ENCODE measurements at places on chromosomes 2 and 18.

DNA sequence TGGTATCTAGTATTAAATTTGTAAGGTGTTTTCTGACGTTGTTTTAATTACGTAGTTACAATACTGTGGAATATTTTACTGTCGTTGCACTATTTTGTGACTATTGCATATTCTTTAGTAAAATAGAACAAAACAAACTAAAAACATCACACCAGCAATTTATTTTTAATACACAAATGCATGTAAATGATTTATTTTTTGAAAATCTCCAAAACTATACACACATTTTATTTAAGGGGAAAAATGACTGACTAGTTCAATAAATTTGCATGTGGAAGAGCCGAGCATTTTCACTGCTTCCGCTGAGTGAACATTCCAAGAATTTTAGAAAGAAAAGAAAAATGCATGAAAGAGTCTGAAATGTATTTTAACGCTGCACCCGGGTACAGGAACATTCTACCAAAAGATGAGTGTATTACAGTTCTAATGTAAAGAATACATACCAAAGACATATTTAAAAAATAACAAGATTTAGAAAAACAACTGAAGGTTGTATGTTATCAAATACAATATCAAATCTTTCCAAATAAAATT, 257.7 kb downstream of the MEIS1 start:
- DNase-seq: no peak

GRCh38 chr2:232721261-232721660, 24.1 kb downstream of the GIGYF2 start:
- DNase-seq: no peak

DNA sequence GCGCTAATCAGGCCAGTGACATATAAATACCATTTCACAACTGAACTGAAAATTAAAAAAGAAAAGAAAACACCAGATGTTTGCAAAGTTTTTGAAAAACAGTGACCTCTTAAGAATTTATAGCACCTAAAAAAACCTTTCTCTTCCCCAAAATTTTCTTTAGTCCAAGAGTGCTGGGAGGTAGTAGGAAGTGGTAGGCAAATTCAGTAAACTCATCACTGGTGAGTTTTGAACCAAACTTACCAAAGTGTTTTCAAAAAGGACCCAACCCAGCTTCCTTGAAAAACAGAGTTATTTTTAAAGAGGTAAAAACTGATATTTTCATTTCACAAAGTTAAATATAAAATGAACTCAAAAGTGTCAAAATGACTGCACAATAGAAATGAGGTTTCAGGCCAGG, 90.4 kb downstream of the TMEM247 start:
- DNase-seq: no peak

- DNase-seq: no peak
Measured at GRCh38 chr2:215038421-215038820, 100.0 kb downstream of the ABCA12 start.

DNA sequence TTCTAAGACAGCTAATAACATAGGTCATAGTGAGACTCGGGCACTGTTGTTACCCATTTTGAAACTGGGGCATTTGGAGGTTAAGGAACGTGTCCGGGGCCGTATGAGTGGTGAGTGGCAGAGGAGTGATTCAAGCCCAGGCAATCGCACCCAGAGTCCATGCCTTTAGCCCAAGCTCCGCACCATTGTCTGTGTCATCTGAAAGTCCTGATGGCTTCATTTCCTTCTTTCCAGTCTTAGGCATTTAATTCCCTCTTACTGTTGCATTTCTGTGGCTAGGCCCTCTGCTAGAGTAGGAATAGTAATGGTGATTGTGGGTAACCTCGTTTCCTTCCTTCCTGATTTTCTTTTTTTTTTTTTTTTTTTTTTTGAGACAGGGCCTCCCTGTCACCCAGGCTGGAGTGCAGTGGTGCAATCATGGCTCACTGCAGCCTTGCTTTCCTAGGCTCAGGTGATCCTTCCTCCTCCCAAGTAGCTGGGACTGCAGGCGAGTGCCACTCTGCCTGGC, 49.8 kb upstream of the ASB1 start:
- no peak for DNase-seq

Measured in Caki2 (cell line).